ENCODE measurements at places on chromosomes 13 and 19. TPM values are rescaled to one million over a fixed set of nuclear protein-coding genes. Genes with fewer than 3 reads are reported as not detected.
A peak's percentile ranks its signal among the peaks of the same experiment; 100 is the strongest.

GRCh38 chr19:48044561-48044960 is 682 bp upstream of the CABP5 start:
- H3K4me3 ChIP-seq, result no peak overlapping the region
- DNase-seq, result no peak
- no peaks in the 10 kb centered on the region for H3K27me3 ChIP-seq
- no peaks in the 10 kb centered on the region for H3K36me3 ChIP-seq
- H3K4me1 ChIP-seq, result no peaks in the 10 kb centered on the region

GRCh38 chr13:94656176-94656575 is 54.5 kb downstream of the GPR180 start:
- no peaks in the 10 kb centered on the region for H3K4me1 ChIP-seq
- no peaks in the 10 kb centered on the region for H3K36me3 ChIP-seq
- H3K27me3 ChIP-seq, result peaks cover 2% of the 10 kb centered on the region
- no peak overlapping the region for H3K27ac ChIP-seq
- H3K4me3 ChIP-seq, result no peak overlapping the region

Gene SCN1B
- total RNA-seq, result 10.6 TPM

DNA sequence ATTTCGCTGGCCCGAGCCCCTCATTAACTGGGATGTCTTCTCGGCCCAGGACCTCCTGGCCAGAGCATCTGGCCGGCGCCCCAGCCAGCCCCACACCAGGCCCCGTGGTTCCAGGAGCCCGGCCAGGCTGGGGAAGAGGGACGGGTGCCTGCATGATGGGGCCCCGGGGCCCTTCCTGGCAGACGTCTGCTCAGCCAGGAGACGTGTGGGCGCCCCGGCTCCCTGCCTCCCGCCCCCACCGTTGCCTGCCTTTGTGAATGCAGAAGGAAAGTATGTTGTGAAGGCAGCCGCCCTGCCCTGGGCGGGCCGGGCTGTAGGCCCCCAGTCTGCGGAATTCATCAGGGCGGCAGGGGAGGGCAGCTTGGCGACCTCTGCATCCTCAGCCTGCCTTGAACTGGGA is 4.4 kb upstream of the COMP start:
- no peak overlapping the region for H3K27ac ChIP-seq
- H3K36me3 ChIP-seq, result no peaks in the 10 kb centered on the region
- H3K27me3 ChIP-seq, result peaks cover 9% of the 10 kb centered on the region
- no peak overlapping the region for H3K4me3 ChIP-seq
- DNase-seq, result no peak

GRCh38 chr13:74620308-74620707 is 486.1 kb upstream of the KLF12 start:
- no peak for DNase-seq
- no peak overlapping the region for H3K27ac ChIP-seq
- H3K27me3 ChIP-seq, result no peaks in the 10 kb centered on the region
- no peaks in the 10 kb centered on the region for H3K4me1 ChIP-seq

Gene NXNL1
- total RNA-seq, result not detected

- peak; percentile 76 for DNase-seq
- no peaks in the 10 kb centered on the region for H3K4me1 ChIP-seq
- H3K36me3 ChIP-seq, result no peaks in the 10 kb centered on the region
- no peak overlapping the region for H3K4me3 ChIP-seq
Measured at GRCh38 chr19:40305403-40305802, 20.3 kb upstream of the AKT2 start.

DNA sequence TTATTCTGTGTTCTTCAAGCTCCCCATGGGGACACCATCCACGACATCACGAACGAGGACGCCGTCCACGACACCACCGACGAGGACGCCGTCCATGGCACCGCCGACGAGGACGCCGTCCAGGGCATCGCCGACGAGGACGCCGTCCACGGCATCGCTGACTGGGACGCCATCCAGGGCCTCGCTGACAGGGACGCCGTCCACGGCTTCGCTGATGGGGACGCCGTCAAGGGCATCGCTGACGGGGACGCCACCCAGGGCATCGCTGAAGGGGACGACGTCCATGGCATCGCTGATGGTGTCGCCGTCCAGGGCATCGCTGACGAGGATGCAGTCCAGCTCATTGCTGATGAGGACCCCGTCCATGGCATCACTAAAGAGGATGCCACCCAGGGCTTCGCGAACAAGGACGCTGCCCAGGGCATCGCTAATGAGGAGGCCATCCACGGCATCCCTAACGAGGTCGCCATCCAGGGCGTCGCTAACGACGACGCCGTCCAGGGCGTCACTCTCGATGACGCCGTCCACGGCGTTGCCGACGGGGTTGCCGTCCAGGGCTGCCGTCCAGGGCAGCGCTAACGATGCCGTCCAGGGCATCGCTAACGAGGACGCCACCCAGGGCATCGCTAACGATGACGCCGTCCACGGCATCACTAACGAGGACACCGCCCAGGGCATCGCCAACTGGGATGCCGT is 949.2 kb downstream of the TUBA3C start:
- DNase-seq, result no peak
- no peaks in the 10 kb centered on the region for H3K36me3 ChIP-seq
